ENCODE measurements at places on chromosomes 2 and 18. TPM values are rescaled to one million over a fixed set of nuclear protein-coding genes. Genes with fewer than 3 reads are reported as not detected.

The SLC38A11 gene
- total RNA-seq, result 0.94 TPM

The CXCR4 gene
- 61.1 TPM for total RNA-seq

The CD8B2 gene
- not detected for total RNA-seq

The VWC2L gene
- total RNA-seq, result not detected

The LYG1 gene
- total RNA-seq, result 1.1 TPM

The CTAGE1 gene
- not detected for total RNA-seq

The DYSF gene
- 23.1 TPM for total RNA-seq

The ZEB2 gene
- 203 TPM for total RNA-seq

The CAPN13 gene
- not detected for total RNA-seq

The DOK1 gene
- total RNA-seq, result 16.0 TPM

The FBXO48 gene
- total RNA-seq, result 0.24 TPM

The FAM228A gene
- total RNA-seq, result 1.1 TPM

The RAPH1 gene
- total RNA-seq, result 84.8 TPM

The PTGR3 gene
- 24.3 TPM for total RNA-seq

The SLC16A14 gene
- total RNA-seq, result 5.5 TPM

The CYTIP gene
- total RNA-seq, result 20.0 TPM

The SP140L gene
- 5.3 TPM for total RNA-seq

The FEV gene
- not detected for total RNA-seq

The IFT172 gene
- 40.5 TPM for total RNA-seq

The MEIS1 gene
- total RNA-seq, result 41.1 TPM

The PIEZO2 gene
- total RNA-seq, result 11.7 TPM

The WDSUB1 gene
- total RNA-seq, result 4.3 TPM

The KCNS3 gene
- total RNA-seq, result 17.8 TPM

The SGO2 gene
- 18.7 TPM for total RNA-seq
